ENCODE measurements at places on chromosomes 5 and 9.

DNA sequence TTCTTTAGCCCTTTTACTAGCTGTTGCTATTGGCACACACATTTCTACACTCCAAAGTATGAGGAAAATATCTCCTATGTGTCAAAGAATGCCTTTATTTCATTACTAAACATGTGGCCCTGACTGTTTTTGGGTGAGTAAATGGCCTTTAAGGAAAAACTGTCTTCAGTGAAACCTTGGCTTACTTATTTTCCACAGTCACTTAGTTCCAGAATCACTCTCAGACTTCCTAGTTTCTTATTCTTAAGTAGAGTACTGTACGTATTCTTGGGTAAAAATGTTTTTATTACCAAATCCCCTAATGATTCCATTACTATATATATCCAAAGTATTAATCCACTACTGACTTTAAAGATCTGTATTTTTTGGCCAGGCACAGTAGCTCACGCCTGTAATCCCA, 27.5 kb downstream of the ERP44 start:
- no peak for DNase-seq

GRCh38 chr5:85132269-85132668, 747.6 kb upstream of the EDIL3 start:
- no peak for DNase-seq

- DNase-seq, result no peak
These were observed 47.7 kb downstream of the ATG10 start for GRCh38 chr5:82019342-82020138.

- no peak for DNase-seq
These were observed 86.4 kb downstream of the ARRDC3 start for GRCh38 chr5:91296674-91297143.

DNA sequence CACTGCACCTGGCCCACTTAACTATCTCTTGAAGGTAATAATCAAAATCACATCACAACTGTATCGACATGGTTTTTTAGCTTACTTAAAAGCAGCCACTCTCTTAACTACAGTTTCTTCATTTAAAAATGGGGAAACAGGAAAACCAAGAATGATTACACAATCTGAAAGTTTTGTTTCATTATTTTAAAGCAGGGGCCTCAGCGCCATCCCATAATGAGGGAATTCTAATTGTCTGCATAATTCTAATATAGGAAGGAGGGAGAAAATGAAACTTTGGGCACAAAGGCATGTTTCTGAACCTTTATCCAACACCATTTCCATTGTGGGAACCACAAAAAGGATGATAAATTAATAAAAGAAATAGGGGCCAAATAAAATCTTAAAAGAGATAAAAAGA, 7.6 kb downstream of the HACD4 start:
- no peak for DNase-seq

DNA sequence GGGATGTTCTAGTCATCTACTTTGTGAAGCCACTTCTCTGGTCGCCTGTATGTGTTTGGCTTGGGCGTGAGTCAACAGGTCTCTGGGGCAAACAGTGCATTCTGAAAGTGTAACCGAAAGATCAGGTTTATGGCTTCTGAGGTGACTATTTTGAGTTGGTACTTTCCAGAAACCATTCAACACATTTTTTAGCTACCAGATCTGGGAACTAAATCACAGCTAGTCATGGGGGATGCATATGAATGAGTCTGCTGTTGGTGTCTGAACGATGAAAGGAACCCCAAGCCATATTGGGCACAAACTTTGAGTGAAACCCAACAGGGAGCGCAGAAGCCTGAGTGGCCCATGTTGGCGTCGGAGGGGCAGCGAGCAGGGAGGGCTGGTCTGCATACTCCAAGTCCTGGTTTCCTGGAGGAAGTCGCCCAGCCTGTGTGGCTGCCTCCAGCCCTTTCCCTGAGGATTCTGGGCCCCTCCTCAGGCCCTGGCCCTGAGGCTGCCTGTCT, 35.3 kb downstream of the UBE2QL1 start:
- no peak for DNase-seq

GRCh38 chr5:146813346-146814157, 65.0 kb downstream of the PPP2R2B start:
- no peak for DNase-seq

All from NCI-H1105 treated with DMSO at 0.1 percent for 48 hours (cell line).